ENCODE measurements at places on chromosomes 1 and 21.

DNA sequence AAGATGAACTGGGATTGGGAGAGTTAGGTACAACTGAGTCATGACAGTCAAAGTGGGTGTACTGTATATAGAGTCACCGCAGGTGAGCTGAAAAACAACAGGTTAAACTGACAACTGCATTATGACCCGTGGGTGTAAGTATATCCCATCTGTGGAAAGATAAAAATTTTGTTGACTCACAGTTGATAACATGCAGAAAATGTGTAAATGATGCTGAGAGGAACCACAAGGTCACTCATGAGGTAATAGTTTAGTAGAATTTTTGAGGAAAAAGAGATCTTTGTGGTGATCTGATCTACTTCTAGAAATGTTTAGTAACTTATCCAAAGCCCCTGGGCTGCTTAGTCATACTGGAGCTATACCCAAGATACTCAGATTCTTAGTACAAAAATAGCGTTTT lies 838 bp downstream of the OR2C3 start:
- no peak for DNase-seq

GRCh38 chr21:19648391-19648790 lies 1244.8 kb upstream of the TMPRSS15 start:
- no peak for DNase-seq

DNA sequence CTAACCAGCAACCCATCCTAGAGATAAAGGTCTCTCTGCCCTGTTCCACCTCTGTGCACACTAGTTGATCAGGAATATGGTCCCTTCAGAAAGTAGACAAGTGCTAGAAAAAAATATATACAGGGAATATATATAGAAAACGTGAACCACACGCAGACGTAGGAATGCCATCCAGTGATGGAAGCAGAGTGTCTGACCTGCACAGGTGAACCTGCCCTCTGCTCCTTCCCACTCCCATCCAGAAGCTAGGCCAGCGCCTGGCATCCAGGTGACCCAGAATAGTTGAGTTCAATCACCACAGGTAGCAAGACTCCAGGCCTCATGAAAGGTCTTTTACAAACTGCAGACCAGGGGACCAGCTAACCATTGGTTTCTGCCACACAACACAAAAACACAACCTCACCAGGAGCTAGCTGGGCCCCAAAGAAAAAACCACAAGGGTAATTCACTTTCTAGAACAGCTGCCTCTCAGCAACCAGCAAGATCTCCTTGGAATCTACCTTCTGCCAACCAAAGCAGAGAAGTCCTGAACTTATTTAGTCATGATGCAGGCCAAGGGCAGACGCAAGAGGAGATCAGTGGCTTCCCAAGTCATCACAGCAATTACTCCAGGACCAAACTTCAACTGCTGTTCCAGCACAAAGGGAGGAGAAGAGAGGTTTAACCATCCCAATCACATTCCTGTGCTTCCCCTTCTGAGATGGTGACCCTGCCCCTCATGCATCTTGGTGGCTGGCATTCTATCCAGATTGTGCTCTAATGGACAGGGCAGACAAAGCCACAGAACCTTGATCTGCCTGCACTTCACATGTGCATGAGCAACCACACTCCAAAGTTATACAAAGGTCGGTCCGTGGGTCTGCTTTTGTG lies 53.0 kb downstream of the GPR161 start:
- DNase-seq, result peak; percentile 48

DNA sequence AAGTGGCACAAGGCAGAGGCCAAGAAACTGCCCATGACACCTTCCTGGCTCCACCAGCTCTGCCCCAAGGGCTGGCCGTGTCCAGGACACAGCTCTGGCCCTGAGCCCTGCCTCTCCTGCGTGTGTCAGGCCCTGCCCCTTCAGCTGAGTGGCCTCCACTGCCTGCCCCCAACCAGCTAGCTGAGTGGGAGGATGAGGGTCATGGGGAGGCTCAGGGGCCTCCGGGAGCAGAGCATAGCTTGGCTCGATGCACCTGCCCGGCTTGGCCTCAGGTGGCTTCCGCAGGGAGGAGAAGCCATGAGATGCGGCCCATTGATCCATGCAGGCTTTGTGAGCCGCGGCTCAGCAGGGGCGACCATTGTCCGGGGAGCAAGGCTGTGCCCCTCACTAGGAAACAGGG lies 108.7 kb upstream of the TTC34 start:
- DNase-seq, result no peak

- peak; percentile 64 for DNase-seq
Observed at GRCh38 chr1:220879076-220879508, at the start of gene HLX. Gene HLX, plus strand, starts transcription at chr1:220879443. Its CDS starts 415 bp downstream, at chr1:220879858.

GRCh38 chr1:201827321-201828216 lies 1.4 kb upstream of the IPO9 start:
- DNase-seq, result no peak

- DNase-seq, result no peak
Observed at GRCh38 chr1:55751776-55752175, 536.6 kb upstream of the USP24 start.
